Immature natural killer cell (primary cell): ENCODE measurements at places on chromosomes 5 and 9.
A peak's percentile ranks its signal among the peaks of the same experiment; 100 is the strongest.

DNA sequence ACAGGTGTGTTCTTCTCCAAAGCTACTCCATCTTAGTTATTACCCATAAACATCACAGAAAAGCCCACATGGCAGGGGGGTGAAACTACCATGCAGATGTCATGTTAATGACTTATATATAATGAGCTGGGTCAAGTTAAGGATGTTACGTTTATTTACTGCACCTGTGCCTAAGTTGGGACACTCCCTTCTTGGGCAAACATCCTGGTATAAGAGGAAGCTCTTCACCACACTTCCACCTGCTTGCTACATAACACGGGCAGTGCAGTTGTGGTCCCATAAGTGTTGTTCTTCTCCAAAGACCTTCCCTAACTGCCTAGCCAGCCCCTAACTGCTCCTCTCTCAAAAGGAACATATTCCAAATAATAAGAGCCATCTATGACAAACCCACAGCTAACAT lies 9.3 kb upstream of the ZCCHC9 start:
- no peak for DNase-seq

- peak; percentile 52 for DNase-seq
Measured at GRCh38 chr9:33818167-33818846, 1.3 kb downstream of the UBE2R2 start.

- DNase-seq = no peak
Measured at GRCh38 chr9:18979367-18979766, 53.6 kb downstream of the SAXO1 start.

GRCh38 chr9:37381094-37381741 lies 41.3 kb upstream of the GRHPR start:
- DNase-seq = no peak

GRCh38 chr9:101970609-101971008 lies 232.2 kb upstream of the GRIN3A start:
- no peak for DNase-seq

GRCh38 chr5:50814556-50814955 lies 148.1 kb downstream of the PARP8 start:
- DNase-seq = no peak

DNA sequence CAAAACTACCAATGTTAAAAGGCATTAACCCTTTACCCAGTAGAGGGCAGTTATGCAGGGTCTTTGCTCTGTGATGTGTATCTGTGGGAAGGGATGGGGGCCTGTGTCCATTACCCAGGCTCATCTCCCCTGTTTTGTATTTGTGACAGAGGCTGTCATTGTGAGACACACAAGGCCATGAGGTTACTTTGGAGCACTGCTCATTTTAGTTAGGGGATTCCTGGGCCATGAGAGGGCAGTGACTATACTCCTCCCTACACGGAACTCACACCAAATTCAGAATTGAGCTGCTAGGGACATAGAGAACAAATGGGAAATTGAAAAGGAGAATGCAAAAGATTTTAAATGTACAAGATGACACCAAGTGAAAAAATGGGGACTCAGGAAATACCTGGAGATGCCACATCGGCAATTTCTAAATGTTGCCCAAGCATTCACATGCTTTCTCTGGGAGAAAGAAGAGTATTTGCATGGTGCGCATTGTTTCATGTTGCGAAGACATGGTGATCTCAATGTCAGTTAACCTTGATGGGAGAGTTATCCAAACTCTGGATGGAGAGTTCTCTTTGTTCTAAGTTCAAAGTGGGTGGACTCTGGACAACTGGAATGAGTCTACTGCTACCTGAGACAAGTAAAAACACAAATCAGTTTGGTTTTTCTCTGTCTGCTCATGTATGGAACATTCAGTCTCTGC lies 32.5 kb downstream of the C9orf152 start:
- no peak for DNase-seq

- no peak for DNase-seq
Measured at GRCh38 chr9:81759680-81760215, 70.4 kb upstream of the TLE1 start.

- no peak for DNase-seq
Measured at GRCh38 chr9:91930475-91930874, 19.6 kb downstream of the ROR2 start.

DNA sequence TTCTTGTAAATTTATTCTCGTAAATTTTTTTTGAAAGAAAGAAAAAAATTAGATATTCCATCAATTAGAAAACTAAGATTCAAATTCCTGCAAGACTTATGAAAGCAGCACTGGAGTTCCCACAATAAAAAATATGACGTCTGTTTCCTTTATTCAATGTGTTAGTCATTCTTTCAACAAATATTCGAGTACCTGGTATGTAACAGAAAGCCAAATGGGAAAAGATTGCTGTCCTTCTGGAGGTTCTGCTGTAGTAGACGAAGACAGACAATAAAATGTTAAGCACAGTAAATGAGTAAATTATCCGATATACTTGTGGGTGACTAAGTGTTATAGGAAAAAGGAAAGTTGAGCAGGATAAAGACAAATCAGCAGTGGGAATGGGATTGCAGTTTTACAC lies 92.2 kb downstream of the ADAMTSL1 start:
- DNase-seq = no peak

GRCh38 chr9:133403766-133404453 lies 13.9 kb downstream of the REXO4 start:
- peak; percentile 51 for DNase-seq

GRCh38 chr9:112554516-112554915 lies 67.9 kb downstream of the KIAA1958 start:
- no peak for DNase-seq

DNA sequence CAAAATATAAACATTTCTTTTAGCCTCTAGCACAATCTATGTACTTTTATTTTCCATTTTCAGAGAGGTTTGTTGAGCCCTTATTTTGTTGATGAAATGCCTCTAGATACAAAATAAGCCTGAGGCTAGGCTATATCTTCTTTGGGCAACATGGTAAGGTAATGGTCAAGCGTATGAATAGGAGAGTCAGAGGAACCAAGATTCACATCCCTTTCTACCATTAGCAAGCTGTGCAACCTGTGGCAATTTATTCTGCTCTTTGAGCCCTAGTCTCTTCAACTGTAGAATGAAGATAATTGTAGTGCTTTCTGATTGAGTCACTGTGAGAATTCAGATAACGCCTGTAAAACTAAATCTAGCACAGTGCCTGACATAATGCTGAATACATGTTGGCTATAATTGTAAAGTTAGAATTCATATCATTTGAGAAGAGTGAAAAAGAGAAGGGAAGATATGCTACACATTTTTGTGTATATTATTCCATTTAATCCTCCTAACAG lies 412.5 kb downstream of the CCDC171 start:
- DNase-seq = no peak

DNA sequence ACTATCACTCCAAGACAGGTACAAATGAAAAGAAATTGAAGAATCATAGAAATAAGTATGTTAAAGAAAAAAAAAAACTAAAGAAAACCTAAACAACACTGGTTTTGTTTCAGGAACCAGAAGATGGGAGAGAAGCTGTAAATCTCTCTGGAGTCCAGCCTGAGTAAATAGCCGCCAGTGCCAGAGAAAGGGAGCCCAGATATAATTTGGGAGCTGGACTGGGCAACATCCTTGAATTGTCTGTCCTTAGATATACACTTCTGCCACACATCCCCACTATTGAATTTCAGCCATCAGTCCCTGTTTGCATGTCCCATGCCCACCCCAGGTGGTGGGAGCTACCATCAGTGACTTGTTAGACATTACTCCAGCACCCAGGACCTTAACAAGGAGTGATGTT lies 979.6 kb downstream of the DTWD2 start:
- no peak for DNase-seq

DNA sequence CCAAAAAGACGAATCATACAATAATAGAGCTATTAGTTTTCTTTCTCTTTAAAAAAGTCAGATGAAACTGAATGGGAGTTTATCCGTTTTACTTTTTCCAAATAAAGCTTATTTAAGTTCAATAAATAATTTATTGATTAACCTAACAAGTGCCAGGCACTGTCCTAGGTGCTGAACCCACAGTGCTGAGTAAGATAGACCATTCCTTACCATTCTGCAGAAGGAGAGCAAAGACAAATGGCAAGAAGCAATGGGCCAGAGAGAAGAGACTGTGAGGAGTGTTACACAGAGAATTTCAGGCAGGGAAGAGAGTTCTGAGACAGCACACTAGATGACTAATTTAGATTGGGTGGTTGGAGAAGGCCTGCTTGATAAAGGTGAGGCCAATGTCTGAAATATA lies 127.2 kb downstream of the AUH start:
- DNase-seq = no peak

DNA sequence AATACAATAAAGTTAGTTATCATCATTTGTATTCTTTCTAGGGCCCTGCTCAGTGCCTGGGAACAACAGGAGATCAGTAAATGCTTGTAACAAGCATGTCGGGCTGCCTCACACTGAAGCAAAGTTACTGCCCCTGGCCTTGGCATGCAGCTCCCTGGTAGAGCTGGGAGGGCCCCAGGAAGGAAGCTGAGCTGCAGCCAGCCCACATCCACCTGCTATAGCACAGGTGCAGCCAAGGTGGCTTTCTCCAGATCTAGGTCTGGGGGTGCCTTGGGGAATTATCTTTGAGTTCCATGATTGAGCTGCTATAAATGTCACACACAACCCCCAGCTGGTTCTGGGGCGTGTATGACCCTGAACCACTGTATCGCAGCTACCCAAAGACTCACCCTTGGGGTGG lies 293.4 kb upstream of the MSX2 start:
- DNase-seq = no peak

- no peak for DNase-seq
Measured at GRCh38 chr9:35891646-35892045, 14.4 kb upstream of the HRCT1 start.

- DNase-seq = no peak
Measured at GRCh38 chr5:180865981-180866695, 5.1 kb upstream of the ZFP62 start.

GRCh38 chr5:111667128-111667736 lies 89.8 kb downstream of the NREP start:
- DNase-seq = no peak

DNA sequence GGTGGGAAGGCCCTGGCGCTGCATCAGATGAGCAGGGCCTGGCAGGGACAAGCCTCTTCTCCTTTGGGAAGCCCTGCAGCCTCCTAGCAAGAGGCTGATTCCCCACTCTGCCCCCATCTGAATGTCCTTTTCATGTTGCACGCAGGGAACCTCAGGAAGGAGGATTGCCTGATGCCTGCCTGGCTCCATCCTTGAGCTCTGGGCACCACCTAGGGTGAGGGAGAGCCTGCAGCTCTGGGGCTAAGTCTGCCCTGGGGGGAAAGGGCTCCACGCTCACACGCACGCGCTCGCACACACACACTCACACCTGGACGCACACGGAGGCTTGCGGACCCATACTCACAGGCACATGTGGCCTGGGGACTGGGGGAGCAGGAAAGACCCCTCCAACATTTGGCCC lies 86.6 kb downstream of the LMX1B start:
- no peak for DNase-seq

- no peak for DNase-seq
Measured at GRCh38 chr5:10588779-10589447, 25.0 kb downstream of the ANKRD33B start.

DNA sequence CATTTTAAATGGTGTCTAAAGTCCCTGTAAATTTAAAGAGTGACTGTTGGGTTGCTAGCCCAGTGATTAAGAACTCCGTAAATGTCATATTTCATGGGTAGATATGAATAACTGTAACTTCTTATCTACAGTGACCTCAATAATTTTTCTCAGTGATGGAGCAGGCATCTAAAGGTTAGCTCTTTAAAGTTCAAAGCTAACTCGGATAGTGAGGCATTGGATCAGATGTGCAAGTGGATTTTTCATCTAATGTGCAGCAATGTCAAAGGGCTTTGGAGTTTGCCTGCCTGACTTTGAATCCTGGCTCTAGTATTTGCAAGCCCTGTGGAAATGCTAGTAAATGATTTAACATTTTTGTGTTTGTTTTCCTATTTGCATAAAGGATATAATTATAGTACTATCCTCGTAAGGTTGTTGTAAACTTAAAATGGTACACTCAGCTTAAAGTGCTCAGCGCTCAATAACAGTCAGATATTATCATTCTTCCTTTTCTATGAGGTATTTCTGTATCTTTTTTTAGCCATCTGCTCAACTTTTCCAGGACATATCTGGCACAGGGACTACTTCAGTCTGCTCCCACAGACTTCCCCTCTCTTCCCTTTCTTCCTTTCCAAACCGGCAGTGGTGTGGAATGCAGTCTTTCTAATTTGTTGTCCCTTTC lies 163.7 kb upstream of the ELL2 start:
- no peak for DNase-seq

DNA sequence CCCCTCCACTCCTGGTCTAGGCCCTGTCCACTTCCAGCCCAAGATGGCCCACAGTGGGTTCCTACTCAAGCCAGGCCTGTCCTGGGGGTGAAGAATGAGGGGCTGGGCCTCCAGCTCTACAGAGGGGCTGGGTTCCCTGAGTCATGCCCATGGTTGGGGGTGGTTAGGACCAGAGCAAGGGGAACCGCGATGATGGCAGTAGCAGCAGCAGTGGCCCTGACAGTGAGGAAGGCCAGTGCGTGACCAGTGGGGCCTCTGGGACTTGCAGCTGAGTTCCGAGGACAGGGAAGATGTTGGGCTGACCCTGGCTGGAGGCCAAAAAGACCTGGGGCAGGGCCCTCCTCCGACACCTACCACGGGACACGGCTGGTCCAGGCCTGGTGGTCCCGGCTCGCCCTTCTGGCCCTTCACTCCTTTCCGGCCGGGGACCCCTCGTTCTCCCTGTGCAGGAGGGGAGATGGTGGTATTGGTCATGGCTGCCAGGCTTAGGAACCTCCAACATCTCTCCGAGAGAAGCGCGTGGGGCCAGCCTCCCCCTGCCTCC lies 9.2 kb upstream of the PHYKPL start:
- DNase-seq = no peak

DNA sequence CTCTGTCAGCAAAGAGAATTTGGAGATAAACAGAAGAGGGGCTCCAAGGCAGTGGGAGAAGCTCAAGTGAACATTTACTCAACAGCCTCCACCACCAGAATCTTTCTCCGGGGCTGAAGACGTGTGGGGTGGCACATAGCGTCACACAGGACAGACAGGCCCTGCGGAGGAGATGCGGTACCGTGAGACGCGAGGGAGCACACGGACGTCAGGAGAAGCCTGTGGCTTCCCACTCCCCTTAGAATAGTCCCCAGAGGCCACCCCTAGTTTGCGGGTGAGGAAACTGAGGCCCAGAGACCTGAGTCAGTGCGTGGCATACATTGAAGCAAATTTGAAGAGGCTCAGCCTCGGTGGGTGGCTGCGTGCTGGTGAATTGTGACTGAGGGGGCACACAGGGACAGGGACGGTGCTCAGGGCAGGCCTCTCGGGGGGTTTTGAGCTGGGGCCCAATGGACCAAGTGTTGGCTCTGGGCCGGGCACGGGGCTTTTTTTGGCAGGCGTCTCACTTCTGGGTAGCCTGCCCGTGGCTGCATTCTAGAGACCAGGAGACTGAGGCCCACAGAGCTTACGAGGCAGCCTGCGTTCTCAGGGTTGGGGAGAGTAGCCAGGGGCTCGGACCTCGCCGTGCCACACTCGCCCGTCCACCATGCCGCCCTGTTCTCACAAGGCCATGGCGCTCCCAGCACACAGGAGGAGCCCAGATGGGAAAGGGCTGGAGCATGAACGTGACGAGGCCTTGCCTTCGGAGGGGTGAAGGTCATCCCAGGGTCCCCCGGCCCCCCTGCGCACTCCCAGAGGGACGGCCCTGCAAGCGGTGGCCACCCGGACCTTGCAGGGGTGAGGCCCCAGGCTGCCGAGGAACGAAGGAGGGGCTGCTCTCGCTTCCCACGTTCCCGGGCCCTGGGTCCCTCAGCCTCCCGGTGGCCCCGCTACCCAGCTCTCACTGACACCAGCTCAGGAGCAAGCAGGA lies 220.6 kb downstream of the C9orf50 start:
- no peak for DNase-seq
